ENCODE measurements at places on chromosomes 7 and 10.

DNA sequence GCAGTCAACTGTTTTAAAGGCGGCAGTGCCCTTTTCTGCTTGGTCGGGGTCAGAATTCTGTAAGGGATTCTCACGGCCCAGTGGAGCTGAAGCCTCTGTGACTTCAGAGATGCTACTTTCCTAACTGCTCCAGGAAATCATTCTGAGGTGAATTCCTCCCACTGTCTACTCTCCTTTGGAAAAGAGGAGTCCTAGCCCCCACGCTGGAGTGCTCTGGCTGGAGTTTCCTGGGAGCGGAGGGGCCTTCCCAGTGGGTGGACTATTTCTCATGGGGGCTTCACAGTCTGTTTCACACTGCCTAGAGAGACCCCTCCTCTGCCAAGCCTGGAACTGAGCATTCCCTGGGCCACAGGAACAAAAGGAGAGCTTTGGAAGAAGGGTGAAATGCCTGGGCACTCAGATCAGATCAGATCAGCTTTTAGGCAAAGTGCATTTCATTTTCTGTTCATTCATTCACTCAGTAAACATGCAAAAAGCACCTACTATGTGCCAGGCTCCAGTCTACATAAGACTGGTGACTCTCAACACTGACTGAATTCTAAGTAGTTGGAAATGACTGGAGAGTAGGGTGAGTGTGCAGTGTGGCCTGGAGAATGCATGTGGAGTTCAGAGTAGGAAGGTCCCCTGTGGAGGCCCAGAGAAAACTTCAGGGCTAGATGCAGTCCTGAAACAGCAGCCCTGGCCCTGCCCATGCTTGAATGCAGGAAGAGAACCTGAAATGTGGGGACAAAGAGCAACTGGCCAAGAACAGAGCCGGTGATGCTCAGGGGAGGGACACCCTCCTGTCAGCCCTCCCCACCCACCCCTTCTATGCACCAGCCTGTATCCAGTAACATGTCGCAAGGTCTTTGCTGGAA, 12.2 kb downstream of the ZNF488 start:
- DNase-seq, result no peak

GRCh38 chr10:128058750-128059134, 67.5 kb downstream of the MKI67 start:
- no peak for DNase-seq

DNA sequence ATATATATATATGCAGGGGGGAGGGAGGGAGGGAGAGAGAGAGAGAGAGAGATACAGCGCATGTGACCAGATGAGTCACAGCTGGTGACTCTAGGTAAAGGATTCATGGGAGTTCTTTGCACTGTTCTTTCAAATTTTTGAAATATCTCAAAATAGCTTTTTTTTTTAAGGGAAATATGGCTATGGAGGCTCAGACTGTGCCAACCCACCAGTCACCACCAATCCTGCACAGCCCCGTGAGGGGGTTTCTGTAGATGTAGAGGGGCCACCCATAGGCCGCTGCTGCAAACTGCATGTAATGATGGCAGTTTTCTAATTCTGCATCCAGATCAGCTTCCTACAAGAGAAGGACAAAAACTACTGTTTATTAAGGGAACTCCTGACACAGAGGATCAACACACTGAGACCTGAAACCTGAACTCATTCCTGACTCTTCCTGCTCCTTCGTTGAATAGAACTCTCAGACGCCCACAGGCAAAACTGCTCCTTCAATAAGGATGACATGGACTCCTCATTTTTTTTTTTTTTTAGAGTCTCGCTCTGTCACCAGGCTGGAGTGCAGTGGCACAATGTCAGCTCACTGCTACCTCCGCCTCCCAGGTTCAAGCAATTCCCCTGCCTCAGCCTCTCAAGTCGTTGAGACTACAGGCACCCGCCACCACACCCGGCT, 17.3 kb downstream of the DAGLB start:
- DNase-seq, result no peak

- no peak for DNase-seq
Observed at GRCh38 chr7:173209-173918, 19.0 kb upstream of the FAM20C start.

DNA sequence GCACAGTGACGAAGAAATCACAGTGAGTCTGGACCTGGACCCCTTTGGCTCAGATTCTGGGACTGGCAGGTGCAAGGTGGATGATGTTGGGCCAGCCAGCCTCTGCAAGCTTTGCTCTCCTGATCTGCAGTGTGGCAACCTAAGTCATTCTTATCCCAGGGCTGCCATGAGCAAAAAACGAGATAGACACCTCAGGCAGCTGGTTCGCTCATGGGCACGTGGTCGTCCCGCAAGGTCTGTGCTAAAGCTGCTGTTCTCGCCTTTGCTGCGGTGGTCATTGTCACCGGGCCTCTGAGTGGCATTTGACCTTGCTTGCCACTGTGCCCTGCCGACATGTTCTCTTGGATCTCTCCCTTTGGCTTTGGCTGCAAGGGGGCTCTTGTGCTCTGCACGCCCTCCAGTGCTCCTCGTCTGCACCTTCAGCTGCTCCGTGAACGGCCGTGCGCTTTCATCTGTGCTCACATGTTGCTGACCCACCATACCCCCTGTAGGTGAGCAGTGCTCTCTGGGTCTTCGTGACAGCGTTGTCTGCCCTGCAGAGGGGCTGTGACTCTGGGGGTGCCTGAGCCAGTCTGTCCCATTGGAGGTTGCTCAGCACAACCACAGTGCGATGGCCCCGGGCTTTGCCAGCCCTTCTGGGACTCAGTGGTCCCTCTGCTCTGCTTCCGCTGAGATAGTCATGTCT, 317.0 kb downstream of the GLRX3 start:
- no peak for DNase-seq

GRCh38 chr10:1217661-1218060, 161.5 kb downstream of the WDR37 start:
- no peak for DNase-seq

DNA sequence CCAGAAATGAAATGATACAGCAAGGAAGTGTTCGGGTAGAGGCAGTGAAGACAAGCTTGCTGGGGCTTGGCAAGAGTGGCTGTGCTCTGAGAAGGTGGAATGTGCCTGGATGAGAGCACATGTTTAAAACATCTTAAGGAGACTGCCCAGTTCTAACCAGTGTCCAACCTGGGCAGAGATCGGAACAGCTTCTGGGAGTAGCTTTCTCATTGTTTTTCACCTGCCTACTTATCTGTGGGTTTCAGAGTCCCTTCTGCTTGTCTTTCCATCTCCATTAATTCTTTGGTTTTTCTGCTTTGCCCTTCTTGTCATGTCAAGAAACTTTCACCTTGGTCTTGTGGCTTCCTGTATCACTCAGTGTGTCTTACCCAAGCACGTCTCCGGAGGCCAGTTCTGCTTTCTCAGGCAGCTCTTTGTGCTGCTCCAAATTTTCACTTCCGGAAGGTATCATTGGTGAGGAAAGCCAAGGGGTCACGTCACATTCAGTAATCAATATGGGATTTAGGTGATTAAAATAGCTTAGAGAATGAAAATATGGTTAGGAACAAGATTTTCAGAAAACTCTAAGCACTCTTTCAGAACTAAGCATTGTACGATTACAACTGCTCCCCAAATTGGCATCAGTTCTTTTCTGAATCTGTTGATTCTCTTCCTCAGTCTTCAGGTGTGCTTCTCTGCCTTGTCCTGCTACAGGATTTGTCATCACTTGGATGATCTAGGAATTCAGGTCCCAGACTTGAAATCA, 5.5 kb upstream of the LAMB4 start:
- DNase-seq, result no peak

GRCh38 chr10:114852197-114852596, 30.6 kb downstream of the FHIP2A start:
- DNase-seq, result no peak

DNA sequence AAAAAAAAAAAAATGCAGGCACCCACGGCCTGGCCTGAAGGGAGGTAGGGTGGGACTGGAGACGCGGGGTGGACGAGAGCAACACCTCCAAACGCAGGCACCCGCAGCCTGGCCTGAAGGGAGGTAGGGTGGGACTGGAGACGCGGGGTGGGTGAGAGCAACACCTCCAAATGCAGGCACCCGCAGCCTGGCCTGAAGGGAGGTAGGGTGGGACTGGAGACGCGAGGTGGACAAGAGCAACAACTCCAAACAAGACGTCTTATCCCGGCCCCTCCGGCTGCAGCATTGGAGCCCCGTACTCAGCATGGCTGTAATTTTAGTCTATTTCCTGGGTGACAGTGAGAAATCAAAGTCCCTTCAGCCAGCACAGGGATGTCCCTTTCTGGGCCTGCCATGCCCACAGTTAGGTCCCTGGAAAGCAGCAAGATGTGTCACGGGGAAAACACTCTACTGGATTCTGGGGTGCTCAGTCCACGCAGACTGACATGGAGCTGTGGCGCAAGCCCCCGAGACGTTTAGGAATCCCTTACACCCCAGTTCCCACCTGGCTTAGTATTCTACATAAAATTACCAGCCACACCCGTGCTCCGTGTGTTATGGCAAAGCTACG, 119.9 kb downstream of the WDR37 start:
- DNase-seq, result no peak

- no peak for DNase-seq
Observed at GRCh38 chr7:70387217-70387616, 744.7 kb upstream of the GALNT17 start.

DNA sequence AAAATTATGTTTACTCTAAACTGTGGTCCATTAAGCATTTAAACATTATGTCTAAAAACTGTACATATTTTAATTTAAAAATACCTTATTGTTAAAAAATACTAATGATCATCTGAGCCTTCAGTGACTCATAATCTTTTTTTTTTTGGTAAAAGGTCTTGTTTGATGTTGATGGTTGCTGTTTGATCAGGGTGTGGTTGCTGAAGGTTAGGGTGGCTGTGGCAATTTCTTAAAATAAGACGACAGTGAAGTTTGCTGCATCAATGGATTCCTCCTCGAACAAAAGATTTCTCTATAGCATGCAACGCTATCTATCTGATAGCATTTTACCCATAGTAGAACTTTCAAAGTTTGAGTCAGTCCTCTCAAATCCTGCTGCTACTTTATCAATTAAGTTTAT, 180.0 kb upstream of the AHR start:
- DNase-seq, result no peak

- no peak for DNase-seq
Observed at GRCh38 chr10:112588225-112588990, 141.4 kb downstream of the VTI1A start.

DNA sequence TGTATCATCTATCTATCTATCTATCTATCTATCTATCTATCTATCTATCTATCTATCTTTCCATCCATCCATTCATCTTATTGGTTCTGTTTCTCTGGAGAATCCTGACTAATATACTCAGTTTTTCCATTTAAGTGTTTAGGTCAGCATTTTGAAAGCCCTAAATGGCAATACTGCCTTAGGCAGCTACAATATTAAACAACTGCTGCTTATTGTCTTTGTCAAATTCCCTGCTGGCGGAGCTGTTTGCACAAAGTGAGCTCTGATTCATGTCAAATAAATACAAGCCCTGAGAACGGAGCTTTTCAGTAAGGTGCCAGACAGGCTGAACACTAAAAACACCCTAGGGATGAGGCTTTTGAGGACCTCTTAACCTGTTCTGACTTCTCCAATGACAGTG, 7.1 kb upstream of the KLHL7 start:
- no peak for DNase-seq

GRCh38 chr7:78296644-78297371, 498.2 kb downstream of the PHTF2 start:
- DNase-seq, result peak; percentile 22

DNA sequence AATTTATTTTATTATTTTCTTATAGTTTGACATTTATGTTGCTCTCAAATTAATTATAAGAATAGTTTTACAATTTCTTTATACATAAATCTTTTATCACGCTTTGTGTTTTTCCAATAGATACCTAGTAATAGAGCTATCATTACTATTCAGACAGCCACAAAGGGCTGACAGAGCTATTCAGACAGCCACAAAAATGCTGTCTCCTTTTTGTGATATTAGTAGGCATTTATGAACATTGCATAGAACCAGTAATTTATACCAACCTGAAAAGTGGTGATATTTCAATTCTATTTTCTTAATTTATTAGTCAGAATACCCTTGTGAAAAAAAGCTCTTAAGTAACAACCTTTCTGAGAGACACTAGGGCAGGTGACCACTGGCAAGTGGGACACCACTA, 34.2 kb upstream of the IGFBP3 start:
- DNase-seq, result no peak

GRCh38 chr7:99918959-99919813, at the start of gene TRIM4:
Gene TRIM4 (minus strand): TSS chr7:99919530. CDS start chr7:99919401, 129 bp downstream.
- DNase-seq, result peak; percentile 56

DNA sequence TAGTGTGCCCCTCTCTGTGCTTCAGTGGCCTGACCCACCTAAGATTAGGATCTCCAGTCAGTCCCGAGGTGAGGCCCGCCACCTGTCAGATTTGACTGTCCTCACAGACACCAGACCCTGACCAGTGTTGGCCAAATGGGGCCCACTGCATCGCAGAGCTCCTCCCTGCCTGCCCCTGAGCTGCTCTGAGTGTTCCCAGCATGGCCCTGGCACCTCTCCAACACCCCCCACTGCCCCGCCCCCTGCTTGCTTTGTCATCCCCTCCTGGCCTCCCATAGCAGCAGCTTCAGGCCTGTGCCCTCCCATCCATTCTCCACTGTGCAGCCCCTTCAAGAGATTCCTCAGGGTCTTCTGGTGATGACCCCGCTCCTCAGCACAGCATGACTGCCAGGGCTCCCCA, 67.6 kb downstream of the C10orf120 start:
- no peak for DNase-seq

DNA sequence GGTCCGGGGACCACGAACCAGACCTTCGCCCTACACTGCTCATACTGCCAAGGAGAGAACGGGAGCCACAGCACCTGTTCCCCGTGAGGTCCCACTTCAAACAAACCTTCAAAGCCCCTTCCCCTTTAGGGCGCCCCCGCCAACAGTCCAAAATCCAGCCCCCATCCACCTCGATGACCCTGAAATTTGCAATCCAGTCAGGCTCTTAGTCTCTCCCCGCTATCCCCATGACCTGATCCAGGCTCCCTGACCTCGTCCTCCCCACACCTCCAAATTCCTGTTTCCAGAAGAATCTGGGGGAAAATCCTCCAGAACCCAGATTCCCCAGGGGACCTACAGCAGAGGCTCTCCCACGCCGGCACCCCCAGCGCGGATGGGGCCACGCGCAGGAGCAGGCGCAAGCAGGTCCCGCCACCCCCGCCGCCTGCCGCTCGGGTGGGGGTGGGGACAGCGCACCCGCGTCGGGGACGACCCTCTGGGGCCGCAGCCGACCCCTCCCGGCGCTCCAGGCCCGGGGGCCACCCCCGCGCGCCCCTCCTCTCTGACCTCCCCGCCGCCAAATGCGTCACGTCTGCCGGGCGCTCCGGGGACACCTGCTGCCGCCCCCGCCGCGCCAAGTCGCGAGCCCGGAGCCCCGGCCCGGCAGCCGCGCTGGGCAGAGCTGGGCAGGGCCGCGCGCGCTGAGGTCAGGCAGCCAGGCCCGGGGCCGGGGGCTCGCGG, 753 bp downstream of the CAMK2B start:
- DNase-seq, result peak; percentile 67

- DNase-seq, result no peak
Observed at GRCh38 chr7:8353991-8354390, 79.4 kb upstream of the NXPH1 start.

GRCh38 chr7:134197345-134197744, 70.2 kb downstream of the LRGUK start:
- DNase-seq, result no peak

Measured in NCI-H1417 (cell line).